ENCODE measurements at places on chromosomes 2 and 18.

DNA sequence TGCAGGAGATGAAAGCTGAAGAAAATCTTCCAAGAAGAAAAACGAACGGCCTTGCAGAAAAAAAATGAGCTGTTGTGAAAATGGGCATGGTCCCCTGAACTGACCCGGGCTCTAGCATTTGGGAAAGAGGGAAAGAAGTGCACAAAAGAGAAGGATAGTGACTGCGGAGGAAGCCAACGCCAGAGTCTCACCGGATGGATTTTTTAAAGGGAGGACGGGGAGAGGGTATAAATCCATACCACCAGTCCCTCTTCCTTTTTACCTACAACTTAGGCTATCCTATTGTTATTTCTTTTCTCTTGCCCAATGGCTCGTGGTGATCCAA is 601 bp downstream of the WDR35 start:
- DNase-seq = no peak

- peak; percentile 29 for DNase-seq
Observed at GRCh38 chr2:127146820-127147502, 40.0 kb upstream of the BIN1 start.

GRCh38 chr18:2657788-2658458 is 2.4 kb downstream of the SMCHD1 start:
- DNase-seq = peak; percentile 81

DNA sequence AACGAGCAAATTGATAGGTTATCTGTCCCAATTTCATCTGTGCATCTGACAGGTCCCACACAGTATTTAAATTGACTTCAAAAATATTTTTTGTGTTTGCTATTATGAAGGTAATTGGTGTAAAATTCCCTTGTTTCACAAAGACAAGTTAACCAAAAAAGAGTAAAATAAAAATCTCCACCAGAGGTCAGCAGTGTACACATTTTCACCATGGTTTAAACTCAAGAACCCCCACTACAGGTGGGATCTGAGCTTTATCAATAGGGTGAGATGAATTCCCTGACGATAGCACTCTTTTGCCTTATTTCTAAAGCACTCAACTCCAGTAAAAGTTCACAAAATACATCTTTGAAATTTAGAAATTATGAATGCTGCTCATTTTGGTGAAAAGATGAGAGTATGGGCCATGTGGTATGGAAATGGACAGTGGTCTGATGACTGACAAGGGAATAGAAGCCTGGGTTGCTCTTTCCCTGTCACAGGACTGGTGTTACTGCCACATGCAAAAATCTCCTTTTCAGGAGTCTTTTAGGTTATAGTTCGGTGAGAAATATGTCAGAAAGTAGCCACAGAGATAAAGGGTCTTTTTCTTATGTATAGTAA is 68.0 kb downstream of the SERPINB8 start:
- peak; percentile 49 for DNase-seq

GRCh38 chr2:238278626-238279323 is 9.6 kb downstream of the PER2 start:
- no peak for DNase-seq

GRCh38 chr18:55031164-55031563 is 71.9 kb upstream of the CCDC68 start:
- DNase-seq = no peak

DNA sequence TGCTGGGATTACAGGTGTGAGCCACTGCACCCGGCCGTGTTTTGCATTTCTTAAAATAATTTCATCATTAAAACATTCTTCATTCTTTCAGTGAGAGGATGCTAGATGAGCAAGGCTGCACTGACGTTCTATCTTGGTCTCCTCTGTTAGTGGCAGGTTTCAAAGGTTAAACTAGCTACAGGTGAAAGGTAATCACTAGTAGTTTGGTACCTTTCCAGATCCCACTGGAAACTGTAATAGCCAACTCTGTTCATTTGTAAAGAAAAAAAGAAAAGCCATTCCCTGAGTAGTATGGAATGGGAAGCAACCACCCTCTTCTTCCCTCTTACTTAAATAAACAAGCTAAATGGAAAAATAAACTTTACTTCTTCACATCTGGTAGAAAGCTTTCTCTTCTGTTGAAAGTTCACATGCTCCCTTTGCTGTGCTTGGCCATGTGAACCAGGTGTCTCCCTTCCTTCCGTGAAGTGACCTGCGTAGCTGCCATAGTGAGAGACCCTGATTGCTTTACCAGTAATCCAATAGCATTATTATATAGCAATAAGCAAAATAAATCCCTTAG is 94.0 kb downstream of the GREB1L start:
- DNase-seq = no peak

DNA sequence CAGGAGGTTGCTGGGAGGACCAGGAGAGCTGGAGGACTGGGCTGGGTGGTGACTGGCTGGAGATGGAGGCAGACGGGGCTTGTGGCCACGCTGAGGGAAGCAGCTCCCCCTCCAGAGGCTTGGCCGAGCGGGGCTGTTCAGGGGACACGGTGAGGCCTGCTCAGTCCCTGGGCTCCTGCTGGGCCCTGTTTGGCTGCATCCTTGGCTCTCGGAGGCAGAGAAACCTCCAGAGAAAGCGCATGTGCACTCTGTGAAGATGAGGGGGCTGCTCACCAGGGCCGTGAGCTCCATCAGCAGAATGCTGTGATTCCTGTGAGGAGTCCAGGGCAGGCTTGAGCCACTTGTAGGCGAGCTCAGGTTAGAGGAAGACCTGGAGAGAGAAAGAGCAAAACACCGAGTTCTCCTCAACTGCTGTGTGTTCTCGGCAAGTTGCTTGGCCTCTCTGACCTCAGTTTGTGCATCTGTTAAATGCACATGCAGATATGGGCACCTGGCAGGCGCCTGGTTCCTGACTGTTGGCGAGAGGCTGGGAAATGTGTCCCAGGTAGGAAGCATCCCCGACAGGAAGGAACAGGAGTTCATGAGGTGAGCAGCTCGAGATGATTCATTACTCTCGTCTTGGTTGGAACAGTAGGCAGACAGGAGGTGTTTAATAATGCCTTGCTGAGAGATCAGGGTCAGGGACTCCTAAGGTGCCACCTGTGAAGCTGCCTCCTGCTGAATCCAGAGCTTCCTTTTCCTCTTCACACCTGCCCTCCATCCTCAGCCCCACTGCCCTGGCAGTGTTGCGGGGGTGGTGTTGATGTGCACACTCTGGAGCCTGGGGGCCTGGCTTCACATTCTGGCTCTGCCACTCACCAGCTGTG is 941 bp downstream of the ZAP70 start:
- DNase-seq = no peak

DNA sequence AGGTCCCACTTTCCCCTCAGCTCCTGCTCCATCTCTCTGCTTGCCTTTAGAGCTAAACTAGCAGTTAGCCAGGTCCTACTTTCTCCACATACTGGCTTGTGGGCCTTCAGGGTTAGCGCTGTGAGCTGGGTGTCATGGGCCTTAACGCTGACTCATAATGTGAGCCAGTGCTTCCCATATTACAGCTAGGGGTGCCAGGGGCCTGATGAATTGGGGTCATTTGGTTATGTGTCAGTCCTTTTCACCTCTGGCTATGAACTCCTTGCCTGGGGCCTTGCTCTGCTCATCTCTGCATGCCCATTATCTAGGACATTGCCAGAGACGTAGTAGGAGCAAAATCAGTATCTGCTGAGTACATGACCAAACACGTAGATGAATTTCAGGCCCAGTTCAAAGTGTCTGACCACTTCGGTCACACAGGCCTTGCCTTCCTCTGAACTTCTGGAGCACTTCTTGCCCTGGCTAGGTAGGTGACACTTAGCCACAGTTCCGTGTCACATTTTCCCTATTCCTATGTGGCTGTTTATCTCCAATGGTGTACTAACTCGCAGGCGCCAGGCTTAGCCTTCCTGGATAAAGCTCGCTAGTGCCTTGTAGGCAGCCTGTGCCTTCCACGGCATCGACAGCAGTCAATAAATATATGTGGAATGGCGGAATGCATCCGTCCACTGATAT is 103.2 kb upstream of the SIX3 start:
- DNase-seq = no peak

- no peak for DNase-seq
Observed at GRCh38 chr2:111162718-111163331, 42.1 kb downstream of the BCL2L11 start.

DNA sequence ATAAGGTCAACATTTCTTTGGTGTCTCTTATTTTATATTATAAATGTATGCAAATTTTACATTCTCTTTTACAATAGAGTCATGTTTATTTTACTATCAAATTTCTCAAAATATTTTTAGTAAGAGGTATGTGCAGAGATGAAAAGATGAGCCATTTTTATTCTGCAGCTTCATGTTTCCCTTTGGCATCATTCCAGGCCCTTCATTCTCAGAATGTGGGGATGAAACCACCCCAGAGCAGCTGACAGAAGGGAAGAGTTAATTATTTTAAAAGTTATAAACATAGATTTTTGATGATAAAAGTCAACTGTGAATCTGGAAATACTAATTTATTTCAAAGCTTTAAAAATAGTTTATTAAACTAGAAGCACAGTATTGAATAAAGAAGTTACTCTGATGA is 12.8 kb upstream of the FSHR start:
- DNase-seq = no peak

DNA sequence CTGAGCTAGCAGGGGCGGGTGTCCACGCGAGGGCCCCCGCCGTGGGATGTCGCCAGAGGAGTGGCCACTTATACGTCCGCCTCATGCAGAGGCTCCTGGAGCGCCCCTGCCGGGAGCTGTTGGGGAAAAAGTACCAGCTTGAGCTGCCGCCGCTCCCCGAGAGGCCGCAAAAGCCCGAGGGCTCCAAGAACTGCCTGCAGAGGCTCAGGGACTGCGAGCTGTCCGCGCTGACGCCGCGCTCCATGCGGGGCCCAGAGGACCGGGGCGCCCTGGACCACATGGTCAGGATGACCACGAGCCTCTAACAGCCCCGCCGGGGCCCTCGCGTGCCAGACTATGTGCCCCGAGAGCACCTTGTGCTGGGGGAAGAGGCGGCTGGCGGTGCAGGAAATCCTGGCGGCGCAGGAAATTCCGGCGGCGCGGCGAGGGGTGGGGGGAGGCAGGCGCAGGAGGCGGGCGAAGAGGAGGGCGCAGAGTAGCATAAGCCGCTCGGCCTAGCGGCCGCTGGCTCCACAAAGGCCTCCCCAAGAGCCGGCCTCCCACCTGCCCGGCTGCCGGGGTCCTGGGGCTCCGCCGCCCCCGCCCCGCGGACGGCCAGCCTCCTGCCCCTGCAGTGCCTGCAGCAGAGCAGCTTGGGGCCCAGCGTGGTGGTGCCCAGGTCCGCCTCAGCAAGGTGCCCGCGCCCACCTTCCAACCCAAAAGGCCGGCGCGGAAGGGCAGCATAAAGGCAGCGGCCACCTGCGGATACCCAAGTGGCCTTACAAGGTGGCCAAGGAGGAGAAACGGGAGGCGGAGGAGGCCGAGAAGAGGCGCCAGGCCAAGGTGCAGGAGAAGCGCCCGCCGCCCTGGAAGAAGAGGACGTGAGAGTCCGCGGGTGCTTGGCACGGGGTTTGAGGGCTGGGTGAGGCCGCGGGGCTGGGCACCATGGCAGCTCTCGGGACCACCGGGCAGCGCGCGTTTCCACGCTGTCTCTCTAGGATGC is 42.1 kb upstream of the TRIM43B start:
- peak; percentile 82 for DNase-seq

DNA sequence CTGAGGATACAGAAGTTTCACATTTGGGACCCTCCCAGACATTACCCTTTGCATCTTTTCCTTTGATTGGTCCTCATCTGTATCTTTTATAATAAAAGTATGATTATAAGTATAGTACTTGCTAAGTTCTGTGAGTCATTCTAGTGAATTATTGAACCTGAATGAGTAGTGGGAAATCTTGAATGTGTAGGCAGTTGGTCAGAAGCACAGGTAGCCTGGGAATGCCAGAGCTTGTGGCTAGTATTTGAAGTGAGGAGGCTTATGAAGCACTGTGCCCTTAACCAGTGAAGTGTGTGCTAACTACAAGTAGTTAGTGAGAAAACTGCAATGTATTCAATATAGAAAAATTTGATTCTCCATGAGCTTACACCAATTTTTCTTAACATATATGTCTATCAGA is 257.6 kb downstream of the GRB14 start:
- no peak for DNase-seq

DNA sequence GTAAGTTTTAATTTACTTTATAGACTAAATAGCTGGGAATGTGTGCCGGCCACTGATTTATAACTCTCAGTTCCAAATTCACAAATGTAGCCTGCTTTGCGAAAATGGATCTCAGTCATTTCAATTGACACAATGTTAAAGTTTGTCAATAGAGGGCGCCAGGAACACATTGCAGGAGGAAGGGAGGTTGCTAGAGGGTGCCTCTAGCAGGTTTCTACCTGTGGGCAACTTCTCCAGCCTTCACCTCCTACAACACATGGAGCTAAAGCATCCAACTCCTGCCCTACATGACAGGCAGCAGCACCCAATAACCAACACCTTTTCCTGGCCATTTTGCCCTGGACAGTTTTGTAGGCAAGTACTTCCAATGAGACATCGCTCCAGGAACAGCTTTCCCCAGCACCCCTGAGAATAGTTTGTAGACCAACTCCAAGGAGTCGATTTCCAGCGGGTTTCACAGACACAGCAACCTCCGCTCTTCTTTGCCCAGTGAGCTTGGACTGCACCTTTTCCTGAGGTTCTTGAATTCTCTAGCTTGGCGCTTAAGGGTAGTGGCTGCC is 784.8 kb upstream of the CDH2 start:
- no peak for DNase-seq

GRCh38 chr2:226684563-226684959 is 115.1 kb downstream of the IRS1 start:
- DNase-seq = no peak

GRCh38 chr18:25353080-25353479 is 1.1 kb upstream of the ZNF521 start:
- DNase-seq = no peak

DNA sequence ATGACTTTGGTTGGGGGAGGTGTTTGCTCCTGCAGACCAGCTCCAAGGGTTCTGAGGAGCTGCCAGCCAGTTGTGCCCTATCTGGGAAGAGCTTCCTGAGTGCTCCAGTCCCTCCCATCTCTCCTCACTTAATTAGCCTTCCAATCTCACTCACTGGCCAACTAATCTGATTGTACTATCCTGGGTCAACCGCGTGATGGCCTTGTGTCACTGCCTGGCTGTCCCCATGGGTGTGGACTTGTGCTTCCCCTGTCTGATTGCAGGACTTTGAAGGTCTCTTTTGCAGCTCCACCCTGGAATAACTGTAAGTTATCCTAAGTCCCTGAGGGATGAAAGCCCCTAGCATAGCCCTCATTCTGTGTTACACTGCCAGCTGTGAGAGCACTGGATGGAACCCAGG is 65.0 kb downstream of the SLC4A5 start:
- DNase-seq = no peak

DNA sequence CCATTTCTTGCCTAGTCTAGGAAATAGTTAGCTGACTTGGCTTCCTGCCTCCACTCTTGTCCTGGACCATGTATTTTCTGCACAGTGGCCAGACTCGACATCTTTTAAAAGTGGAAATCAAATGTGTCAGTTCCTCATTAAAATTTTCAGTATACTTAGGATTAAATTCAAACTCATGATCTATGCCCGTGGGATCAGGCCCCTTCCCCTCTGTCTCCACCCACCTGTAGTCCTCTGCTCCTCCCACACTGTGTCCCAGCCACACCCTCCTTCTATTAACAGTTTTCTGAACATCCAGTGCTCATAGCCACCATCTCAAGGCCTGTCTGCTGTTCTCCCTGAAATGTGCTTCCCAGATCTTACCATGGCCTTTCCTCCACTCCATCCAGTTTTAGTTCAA is 13.3 kb downstream of the ARHGAP25 start:
- no peak for DNase-seq
